Hindlimb muscle (tissue), 1 donor: ENCODE measurements at places on chromosomes 12 and 14.

GRCh38 chr12:1592444-1593173, 1.8 kb downstream of the FBXL14 start:
- no peak for DNase-seq

- DNase-seq = no peak
Observed at GRCh38 chr14:21868442-21869046, 194.9 kb upstream of the OR4E1 start.

- DNase-seq = no peak
Observed at GRCh38 chr12:79414252-79414651, 276.5 kb downstream of the PAWR start.

- DNase-seq = no peak
Observed at GRCh38 chr14:29075761-29076160, 309.2 kb downstream of the FOXG1 start.

DNA sequence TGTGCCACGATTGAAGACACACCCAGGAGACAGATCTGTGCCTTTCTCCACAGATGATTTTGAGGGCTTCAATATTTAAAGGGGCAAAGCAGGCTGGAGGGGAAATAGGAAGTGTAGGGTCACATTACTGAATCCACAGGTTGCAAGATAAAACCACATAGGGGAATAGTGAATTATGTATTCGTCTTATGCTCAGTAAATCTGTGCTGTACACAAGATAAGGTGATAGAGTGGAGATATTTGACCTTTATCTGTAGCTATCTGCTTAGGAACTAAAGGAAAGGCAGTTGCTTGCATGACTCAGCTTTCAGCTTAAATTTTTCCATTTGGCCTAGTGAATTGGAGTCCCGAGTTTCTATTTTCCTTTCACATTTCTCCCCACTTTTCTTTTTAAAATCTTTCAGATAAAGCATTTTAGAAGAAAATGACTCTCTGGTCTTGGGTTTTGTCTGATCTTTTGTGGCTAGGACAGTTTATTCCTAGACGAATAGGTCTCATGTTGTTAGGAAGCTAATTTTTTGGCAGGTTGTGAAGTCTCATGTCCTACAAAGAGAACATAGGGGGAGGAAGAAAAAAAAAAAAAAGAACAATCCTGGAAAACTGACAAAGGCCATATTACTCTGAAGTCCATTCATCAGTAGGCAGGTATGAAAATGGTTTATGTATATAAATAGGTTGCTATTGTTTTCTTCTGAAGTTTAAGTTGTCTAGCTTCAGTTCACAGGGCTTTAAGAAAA, 55.4 kb downstream of the FBXO33 start:
- DNase-seq = no peak

GRCh38 chr14:52043690-52044089, 25.2 kb downstream of the NID2 start:
- DNase-seq = no peak

DNA sequence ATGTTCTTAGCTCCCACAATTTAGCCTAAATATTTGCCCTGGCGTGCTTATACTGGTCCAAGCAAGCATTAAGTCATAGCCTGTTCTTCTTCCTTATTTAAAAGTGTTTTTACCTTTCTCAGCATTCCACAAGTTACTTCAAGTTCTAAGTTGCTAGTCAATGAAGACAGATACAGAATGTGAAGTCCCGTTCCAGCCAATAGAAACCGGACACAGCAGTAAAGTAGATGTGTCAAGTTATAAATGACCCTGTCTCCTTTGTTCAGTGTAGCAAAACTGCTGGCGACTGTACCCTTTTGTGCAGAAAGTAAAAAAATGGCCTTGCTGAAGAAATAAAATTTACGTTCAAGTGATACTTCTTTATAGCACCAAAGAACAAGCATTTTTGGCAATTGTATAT, 3.9 kb downstream of the SNAPC1 start:
- no peak for DNase-seq

GRCh38 chr14:33163109-33163508, 224.4 kb downstream of the NPAS3 start:
- no peak for DNase-seq

- DNase-seq = no peak
Observed at GRCh38 chr12:24742378-24742777, 206.5 kb downstream of the BCAT1 start.

DNA sequence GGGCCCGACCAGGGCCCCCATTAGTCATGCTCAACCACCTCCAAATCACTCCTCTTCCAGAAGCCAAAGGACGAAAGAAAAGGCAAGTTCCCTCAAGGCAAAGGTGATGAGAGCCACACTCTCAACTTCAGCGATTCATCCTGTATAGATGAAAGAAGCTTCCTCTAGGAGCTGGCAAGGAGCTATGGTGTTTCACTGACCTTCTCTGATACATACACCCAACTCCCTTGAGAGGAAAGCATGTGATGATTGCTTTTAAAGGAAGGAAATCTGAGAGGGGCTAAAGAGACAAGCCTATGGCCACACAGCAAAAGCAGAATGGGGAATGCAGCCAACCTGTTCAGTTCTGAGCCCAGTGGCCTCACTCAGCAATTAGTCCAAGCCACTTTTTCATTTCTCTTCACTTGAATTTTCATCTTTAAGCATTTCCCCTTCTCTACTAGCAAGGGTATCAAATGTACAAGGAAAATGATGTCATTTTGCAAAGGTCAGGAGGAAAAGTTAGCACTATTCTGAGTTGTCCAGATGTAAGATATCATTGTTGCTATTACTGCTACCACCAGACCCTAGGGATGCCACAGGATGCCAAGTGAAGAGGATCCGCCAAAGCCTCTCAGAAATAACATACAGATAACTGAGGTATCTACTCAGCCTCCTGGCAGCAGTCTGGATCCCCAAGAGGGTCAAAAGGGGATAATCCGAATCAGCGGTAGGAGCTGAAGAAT, 82.5 kb downstream of the MAP3K9 start:
- peak; percentile 14 for DNase-seq

DNA sequence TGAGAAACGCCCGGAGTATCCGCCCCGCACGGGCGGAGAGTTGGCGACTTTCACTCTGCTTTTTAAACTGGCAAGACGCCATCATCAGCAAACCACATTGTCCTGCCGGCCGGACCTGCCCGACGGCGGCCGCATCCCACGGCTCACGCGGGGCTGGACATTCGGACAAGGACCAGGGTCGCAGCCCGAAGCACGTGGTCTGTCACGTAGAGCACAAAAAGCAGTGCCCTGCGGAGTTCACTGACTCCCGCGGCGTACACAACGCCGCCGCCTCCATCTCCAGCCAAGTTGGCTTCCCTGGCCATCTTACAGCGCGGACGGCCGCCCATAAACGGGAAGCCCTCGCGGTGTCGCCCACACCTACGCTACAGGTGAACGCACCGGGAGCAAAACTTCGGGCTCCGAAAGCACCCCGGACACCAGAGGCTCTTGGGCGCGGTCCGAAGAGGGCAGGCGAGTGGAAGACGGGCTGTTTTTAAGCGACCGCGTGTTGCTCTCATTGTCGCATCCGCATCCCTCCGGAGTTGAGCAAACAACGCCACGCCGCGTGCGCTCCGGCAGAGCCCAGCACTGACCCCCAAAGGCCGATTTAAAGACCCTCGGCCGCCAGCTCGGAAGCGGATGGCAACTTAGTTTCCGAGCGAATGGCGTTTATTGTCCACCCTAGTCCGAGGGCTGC, 966 bp downstream of the SINHCAF start:
- DNase-seq = peak; percentile 54

DNA sequence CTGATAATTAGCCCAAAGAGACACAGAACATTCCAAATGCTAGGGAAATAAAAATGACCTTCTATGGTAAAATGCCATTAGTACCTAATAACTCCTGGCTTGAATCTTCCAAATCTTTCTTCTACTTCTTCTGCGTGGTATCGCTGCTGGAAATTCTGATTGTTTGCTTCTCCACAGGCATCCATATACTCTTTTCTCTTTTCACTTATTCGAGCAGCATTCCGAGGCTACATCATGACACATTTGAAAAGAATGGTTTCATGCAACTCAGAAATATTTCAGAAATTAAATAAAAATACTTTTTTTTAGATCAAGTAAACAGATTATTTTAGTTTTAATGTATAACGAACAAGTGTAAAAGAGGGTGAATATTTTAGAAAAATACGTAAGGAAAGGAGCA, 18.9 kb downstream of the ZCCHC8 start:
- DNase-seq = no peak

- peak; percentile 89 for DNase-seq
Observed at GRCh38 chr14:102437997-102438915, 71.3 kb downstream of the ANKRD9 start.

DNA sequence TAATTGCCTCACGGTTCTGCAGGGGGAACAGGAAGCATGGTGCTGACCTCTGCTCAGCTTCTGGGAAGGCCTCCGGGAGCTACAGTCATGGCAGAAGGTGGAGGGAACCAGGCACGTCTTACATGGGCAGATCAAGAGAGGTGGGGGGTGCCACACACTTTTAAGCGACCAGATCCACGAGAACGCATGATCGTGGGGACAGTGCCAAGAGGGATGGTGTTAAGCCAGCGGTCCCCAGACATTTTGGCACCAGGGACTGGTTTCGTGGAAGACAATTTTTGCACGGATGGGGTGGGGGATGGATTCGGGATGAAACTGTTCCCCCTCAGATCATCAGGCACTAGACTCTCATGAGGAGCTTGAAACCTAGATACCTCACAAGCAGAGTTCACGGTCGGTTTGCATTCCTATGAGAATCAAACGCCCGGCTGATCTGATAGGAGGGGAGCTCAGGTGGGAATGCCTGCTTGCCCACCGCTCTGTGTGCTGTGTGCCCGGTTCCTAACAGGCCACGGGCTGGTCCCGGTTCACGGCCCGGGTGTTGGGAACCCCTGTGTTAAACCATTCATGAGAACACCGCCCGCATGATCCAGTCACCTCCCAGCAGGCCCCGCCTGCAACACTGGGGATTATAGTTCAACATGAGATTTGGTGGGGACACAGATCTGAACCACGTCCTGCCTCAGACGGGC, 96.9 kb downstream of the ADGRD1 start:
- no peak for DNase-seq

DNA sequence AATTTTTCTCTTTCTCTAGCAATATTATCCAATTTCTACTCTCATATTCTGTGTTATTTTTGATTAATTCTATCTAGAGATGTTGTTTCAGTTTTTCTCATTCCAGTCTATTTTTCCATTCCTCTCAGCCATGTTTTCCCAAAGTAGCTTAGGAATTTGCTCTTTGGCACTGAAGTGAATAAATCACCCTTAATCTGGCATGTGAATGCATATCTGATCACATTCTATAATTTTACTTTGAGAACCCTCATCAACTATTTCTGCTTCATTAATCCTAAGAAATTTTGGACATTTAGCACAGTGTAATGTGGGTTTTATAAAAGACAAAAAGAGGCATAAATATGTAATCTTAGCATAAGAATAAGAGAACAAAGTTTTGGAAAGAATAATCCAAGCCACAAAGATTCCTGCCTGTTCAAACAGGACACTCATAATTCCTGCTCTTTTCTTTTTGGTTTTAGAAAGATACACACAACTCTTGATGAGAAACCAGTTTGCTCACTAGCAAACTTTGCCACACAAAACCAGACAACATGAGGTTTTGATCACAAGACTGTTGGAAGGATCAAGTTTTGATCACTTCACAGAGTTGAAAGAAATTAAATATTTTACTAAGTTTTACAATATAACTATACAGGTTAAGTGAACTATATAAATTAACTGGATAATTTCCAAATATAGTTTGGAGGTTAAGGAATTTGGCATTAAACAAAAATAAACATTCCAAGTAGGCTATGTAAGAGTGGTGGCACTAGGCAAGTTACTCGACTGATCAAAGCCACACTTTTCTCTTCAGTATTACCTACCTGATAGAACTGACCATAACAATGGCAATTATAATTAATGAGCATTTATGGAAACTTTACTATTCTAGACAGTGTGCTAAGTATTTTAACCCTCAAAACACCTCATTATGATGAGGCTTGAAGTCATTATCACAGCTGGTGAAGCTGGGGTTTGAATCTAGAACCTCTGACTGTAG, 226.6 kb upstream of the TMTC1 start:
- no peak for DNase-seq
